Inflammatory macrophage (primary cell): ENCODE measurements at places on chromosomes 12 and 14.

GRCh38 chr12:27361372-27361771 lies 28.7 kb downstream of the BMAL2 start:
- DNase-seq: no peak

DNA sequence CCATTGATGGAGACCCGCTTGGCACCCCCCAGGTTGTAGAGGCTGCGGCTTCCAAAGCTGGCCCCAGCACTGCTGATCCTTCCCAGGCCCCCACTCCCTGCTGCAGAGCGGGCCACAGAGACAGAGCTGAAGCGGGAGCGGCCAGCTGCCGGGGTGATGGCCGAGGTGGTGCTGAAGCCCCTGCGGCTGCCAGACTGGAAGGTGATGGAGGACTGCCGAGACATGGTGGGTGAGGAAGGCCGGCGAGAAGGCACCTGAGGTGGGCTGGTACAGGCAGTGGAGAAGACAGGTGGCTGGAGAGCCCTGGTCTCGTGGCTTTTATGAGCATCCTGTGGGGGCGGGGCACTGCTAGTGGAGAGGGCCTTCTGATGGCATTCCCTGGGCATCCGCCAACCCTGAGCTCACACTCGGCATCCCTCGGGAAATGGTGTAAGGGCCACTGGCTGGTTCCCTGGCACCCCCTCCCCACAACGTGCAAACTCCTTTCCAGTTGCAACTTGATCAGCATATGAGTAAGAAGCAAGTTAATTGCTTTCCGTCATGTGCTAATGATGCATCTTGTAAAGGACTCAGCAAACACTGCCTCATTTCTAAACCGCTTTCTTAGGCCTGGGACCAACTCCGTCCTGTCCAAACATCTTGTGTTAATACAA lies at the start of gene KRT75:
TSS of gene KRT75 (minus strand) at position 291 of the 653 bp plus-strand sequence. CDS start at position 224, 67 bp downstream.
- no peak for DNase-seq

GRCh38 chr12:75774261-75775052 lies 257.1 kb downstream of the PHLDA1 start:
- no peak for DNase-seq

GRCh38 chr14:85060121-85060520 lies 469.8 kb upstream of the FLRT2 start:
- DNase-seq: no peak

DNA sequence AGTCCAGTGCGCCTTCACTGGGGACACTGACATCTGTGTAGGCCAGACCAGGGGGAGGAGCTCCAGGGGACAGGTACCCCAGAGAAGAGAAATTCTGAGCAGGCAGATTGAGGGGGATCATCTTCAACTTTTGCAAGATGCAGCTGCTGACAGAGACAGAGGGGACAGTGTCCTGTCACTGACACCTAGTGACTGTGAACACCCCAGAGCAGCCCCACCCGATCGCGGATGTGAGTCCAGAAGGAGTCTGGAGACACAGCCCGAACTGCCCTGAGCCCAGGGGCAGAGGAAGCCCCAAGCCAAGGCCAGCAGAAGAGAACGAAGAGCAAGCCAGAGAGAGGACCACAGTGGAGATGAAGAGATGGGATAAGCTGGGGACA lies 21.7 kb upstream of the LRTM2 start:
- DNase-seq: no peak

DNA sequence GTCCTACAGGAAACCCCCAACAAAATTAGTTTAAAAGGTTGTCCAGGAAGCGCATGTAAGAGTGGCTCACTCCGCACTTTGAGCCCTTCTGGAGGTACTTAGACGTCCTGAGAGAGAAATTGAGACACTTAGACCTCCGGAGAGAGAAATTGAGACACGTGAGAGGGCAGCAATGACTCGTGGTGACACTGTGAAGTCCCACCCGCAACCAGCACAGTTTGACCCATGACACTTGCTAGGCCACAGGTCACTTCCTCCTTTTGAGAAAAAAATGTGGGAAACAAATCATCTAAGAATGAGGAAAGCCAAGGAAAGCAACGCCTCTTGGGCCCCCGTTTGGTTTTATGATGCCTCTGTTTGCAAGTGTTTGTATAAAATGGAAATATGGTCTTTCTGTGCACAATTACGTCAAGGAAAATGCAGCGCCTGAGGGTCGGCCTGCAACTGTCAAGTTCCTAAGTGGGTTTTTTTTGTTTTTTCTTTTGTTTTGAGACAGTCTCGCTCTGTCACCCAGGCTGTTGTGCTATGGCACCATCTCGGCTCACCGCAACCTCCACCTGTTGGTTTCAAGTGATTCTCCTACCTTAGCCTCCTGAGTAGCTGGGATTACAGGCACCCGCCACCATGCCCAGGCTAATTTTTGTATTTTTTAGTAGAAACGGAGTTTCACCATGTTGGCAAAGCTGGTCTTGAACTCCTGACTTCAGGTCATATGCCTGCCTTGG lies 13.6 kb upstream of the CDCA4 start:
- DNase-seq: peak; percentile 90
